ENCODE measurements at places on chromosomes 3 and 15.

DNA sequence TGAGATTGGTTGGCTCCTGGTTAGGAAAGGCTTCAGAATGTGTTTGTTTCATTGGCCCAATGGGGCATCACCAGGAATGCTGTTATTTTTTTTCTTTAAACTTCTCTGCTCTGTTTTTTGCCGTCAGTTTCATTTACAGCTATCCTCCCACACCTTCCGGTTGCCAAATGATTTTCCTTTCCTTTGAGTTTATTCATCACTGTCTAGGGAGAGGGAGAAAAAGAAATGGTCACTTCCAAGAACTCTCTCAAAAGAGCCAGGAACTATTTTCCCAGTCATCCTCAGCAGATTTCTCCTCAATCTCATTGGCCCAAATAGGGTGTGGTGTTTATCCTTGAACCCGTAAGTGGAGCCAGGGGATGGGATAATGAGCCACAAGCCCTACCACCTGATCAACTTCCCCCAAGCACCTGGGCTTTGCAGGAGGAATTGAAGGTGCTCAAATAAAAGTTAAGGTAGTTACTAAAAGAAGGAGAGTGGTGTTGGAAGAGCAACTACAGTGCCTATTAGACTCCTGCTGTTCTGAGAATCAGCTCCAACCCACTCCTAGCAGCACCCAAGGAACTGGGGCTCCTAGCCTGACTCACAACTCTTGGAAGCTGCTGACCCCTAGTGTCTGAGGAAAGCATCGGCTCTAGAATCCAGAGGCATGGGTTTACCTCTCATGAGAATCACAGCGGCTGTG, 183.8 kb upstream of the IL12A start:
- no peak for DNase-seq

DNA sequence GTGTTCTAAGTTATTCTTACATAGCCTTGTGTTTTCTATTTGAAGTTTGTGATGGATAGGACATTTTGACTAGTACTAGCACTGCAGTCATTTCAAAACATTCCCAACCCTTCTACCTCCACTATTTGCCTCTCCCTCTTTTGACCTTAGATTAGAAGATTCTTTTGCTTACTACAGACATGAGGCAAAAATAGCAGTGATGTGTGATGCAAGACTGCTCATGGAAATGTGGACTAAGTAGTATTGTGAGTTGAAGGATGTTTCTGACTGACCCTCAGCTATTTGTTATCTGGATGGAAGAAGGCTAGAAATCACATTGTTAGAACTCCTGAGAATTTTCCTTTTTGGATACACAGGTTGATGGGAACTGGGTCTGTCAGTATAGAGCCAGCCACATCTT, 45.9 kb downstream of the ATP2C1 start:
- no peak for DNase-seq

- peak; percentile 93 for DNase-seq
These were observed at the start of gene ATRIP for GRCh38 chr3:48446425-48447193. ATRIP (plus strand) TSS chr3:48446737; CDS start chr3:48446846, 109 bp downstream.

DNA sequence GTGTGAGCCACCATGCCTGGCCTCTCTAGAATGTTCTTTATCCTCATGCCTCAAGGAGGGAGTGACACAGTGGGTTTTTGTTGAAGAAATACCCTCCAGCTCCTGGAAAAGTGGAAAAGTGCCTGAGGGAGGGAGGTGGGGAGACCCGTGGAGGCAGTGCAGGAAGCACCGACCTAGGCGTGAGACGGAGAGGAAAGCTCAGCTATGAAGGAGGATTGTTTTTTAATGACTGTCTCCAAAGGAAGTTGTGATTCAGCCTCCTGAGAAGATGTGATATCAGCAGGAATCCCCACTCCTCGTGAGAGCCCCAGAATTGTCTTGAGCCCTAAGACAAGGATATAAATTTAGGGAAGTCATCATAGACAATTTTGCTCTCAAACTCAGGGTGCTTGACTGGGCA, 21.7 kb downstream of the RPLP1 start:
- no peak for DNase-seq

GRCh38 chr3:60095516-60095915, 1045.7 kb upstream of the CFAP20DC start:
- DNase-seq = no peak

DNA sequence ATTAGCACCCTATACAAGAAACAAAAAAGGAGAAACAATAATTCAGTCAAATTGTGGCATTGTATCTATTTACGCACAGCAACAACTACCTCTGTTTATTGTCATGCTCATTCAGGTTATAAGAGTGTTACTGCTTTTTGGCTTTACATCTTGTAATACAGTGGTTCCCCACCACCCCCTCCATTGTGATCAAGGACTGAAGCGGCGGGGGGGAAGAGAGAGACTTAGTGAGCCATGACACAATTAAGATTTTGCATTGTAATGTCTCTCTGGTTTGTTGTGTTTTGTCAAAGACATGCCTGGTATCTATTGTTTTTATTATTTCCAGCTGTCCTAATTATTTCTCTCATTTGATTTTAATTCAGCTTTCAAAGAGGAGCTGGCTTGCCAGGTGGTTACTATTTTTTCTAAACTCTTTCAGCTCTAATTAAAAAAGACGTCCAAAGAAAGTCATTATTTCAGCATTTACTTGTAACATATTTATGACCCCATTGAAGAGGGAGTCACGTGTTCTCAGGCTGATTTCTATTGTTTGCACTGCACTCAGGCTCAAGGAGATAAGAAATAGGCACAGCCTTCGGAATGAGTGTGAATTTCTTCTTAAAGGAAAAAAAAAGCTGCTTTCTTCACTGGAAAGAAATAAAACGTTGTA, 234.4 kb upstream of the TBL1XR1 start:
- no peak for DNase-seq

GRCh38 chr3:133777807-133778568, 27.6 kb upstream of the SRPRB start:
- no peak for DNase-seq

GRCh38 chr3:4850211-4850927, 128.9 kb upstream of the BHLHE40 start:
- DNase-seq = peak; percentile 77

DNA sequence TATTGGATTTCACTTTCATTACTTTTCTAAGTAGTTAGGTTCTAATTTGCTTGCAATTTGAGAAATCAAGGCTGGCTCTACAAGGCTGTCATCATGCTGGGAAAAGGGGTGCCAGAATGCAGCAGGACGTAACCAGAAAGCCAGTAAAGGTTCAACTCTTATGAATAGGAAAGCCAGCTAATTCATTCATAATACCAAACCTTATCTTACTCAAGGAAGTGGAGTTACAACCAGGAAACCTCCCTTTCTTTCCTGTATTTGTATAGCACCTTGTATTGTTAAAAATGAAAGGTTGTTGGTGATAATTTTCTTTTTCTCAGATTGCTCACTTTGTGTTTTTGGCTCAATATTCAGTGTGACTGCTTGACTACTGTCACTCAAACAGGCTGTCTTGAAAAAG, 109.4 kb downstream of the FILIP1L start:
- DNase-seq = no peak
